ENCODE measurements at places on chromosomes 4 and X.

DNA sequence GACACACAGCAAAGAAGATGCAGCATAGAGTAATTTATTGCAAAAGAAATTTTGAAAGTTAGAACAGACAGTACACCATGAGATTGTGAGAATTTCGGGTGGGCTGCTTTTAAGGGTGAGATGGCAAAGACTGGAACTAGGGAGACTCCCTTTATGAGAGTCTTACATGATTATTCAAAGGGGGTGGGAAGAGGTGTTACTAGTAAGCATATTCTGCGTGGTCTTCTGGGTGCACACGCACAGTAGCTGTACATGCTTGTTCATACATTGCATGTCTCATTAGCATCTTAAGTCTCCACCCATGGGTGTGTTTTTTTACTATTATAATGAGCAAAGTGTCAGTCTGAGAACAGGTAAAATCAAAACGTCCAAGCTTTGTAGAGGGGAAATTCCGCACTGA, 49.4 kb upstream of the USP38 start:
- DNase-seq, result no peak

GRCh38 chr4:27140486-27140885, 279.8 kb downstream of the STIM2 start:
- DNase-seq, result no peak

DNA sequence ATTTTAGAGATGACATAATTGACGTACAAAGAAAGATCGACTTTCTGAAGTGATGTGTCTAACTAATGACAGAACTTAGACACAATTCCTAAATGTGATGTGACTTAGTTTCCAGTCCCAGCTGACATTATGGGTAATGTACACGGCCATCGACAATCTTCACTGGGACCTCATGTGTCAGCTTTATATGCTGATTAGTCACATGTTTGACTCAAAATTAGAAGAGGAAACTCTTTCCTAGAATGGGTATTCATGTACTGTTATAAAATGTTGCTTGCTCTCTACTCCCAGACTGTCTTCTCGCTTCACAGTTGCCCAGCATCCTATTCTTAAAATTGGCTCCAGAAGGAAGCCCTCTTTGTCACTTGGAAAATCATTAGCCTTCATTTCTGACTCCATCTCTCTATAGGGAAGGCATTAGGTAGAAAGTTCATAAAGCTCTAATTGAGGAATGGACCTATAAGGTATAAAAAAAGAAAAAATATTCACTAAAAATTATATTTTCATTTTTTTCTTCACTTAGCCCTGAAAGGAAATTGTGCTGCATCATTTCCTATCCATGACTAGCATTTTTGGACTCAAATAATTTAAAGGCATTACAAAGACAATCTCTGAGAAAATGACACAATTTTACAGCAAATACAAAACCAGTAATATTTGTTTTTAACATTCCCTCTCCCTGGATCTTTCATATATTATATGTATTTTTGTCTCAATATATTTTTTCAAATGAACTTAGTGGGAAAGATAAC, 554.6 kb downstream of the INPP4B start:
- no peak for DNase-seq

GRCh38 chr4:83629945-83630721, 94.2 kb downstream of the GPAT3 start:
- DNase-seq, result no peak

DNA sequence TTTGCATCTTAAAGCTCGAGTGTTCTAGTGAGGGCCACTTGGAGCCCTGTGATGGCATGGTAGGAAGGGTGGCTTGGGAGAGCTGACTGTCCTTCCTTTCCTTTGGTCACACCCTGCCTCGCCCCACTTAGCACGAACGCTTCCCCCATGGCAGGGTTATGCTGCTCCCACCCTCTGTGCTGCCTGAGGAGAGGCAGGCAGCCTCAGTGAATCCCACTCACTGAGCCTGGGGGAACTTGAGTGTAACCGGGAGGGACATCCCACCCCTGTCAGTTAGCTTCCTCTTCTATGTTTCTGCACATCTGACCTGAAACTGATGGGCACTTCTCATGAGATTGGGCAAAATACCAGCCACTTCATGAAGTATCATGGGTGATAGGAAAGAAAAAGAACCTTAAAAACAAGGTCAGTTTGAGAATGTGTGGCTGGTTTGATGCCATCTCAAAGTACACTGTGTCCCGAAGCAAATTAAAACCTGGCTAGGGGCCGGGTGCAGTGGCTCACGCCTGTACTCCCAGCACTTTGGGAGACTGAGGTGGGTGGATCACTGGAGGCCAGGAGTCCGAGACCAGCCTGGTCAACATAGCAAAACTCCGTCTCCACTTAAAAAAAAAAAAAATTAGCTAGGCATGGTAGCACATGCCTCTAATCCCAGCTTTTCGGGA, 10.1 kb downstream of the TKTL1 start:
- no peak for DNase-seq

DNA sequence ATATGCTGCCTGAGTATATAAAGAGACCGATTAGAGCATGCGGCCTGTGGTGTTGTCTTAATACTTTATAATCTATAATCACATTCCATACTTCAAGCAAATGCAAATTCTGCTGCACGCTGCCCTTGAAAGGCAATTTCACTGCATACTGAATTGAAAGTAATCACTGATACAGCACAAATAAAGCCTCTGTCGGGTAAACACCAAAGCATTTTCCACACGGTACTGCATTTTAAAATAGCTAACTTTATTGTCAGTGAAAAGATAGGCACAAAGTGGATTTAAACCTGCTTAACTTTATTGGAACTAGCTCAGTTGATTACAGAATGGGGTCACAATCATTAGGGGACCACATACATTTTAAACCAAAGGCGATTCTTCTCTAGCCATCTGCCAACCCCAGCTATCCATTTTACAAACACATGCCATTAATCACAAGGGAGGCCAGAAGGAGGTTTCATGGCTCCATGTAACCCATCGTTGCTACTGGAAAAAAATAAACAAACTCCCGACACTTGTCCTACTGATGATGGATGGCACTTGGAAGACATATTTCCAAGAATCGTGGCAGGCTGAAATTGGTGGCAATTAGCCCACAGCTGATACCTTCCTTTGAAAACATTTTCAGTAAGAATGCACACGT, 65.9 kb downstream of the AMOT start:
- DNase-seq, result no peak

GRCh38 chr4:1567519-1567807, 116.7 kb downstream of the FAM53A start:
- no peak for DNase-seq

- DNase-seq, result no peak
These were observed 250.8 kb downstream of the INPP4B start for GRCh38 chr4:142595222-142595871.

GRCh38 chrX:2521927-2522386, 21.2 kb upstream of the DHRSX start:
- DNase-seq, result no peak

DNA sequence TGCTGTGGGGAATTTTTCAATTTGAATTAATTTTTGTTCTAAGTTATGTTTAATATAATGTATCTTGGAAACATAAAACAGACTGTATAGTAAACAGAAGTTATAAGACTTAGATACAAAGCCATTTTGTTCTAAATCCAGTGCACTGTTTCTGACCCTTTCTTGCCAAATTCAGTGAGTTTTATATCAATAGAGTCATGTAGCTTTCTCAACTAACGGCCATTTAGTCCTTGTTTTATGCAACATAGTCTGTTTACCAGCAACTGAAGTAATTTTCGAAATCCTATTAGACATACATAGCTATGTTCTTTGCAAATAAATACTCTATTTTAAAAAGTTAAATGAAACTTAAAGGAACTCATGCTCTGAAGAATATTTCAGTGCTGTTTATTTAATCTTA, 242.8 kb downstream of the ADGRL3 start:
- no peak for DNase-seq

DNA sequence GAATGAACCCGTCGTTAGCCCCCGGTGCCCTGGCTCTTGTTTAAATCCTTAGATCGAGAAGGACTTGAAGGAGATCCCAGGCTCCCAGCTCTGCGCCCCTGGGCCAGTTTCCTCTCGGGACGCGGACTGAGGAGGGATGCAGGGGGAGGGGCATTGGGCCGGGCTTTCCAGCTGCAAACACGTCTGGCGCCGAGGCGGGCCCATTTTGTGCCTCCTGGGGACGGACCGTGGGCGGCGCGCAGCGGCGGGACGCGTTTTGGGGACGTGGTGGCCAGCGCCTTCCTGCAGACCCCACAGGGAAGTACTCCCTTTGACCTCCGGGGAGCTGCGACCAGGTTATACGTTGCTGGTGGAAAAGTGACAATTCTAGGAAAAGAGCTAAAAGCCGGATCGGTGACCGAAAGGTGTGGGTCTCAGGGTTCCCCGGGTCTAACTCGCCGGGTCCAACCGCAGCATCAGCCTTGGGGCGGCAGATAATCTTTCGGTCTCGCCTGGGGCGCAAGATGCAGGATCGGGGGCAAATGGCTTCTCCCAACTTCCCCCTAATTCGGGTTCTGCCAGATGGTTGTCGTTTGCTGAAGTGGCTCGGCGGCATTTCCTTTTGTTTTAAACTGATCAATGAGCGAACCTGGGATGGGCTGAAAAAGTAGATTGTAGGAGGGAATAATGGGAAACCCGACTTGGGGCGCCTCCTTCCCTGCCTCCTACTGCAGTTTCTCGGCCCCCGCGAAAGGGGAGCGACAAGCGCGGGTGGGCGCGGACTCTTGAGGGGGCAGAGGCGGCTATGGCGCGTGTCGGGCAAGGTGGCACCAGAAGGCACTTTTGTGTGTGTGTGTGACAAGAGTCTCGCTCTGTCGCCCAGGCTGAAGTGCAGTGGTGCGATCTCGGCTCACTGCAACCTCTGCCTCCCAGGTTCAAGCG, 2.9 kb downstream of the PDGFRA start:
- no peak for DNase-seq

DNA sequence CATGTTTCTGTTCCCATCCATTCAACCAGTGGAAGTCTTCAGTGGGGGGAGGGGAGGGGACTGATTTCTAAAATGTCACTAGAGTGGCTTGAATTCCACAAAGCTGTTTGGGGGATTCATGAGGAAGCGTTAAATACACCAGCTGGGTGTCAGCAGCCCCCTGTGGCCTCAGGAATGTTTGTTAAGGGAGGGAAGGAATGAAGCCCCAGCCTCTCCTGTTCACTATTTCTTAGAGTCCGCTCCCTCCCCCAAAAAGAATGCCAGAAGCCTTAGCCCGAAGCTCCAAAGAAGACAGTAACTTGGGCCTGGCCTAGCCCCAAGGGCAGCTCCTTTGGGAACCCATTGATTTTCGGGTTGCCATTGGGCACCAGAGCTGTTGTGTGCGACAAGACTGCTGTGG, 3.3 kb downstream of the SHROOM2 start:
- no peak for DNase-seq

GRCh38 chrX:70257423-70258288, 2.3 kb downstream of the P2RY4 start:
- DNase-seq, result no peak

GRCh38 chr4:117634716-117635115, 399.6 kb upstream of the NDST3 start:
- no peak for DNase-seq

GRCh38 chr4:95516528-95517017, 32.2 kb downstream of the UNC5C start:
- no peak for DNase-seq

DNA sequence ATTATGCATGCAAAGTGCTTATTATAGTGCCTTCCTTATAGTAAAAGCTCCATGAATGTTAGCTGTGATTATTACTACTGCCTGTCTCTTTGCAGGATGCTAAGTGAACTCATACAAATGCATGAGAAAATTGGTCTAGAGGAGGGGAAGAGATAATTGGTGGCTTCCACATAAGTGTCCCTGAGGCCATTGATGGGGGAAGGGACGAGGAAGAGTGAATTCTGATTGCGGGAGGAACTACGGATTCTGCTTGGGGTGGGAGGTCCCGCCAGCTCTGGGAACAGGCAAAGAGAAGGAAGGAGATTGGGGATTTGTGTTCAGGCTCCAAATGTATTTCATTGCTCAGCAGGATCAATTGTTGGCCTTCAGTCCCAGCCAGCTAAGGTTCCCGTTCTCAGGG, 11.6 kb upstream of the ARHGAP36 start:
- no peak for DNase-seq

DNA sequence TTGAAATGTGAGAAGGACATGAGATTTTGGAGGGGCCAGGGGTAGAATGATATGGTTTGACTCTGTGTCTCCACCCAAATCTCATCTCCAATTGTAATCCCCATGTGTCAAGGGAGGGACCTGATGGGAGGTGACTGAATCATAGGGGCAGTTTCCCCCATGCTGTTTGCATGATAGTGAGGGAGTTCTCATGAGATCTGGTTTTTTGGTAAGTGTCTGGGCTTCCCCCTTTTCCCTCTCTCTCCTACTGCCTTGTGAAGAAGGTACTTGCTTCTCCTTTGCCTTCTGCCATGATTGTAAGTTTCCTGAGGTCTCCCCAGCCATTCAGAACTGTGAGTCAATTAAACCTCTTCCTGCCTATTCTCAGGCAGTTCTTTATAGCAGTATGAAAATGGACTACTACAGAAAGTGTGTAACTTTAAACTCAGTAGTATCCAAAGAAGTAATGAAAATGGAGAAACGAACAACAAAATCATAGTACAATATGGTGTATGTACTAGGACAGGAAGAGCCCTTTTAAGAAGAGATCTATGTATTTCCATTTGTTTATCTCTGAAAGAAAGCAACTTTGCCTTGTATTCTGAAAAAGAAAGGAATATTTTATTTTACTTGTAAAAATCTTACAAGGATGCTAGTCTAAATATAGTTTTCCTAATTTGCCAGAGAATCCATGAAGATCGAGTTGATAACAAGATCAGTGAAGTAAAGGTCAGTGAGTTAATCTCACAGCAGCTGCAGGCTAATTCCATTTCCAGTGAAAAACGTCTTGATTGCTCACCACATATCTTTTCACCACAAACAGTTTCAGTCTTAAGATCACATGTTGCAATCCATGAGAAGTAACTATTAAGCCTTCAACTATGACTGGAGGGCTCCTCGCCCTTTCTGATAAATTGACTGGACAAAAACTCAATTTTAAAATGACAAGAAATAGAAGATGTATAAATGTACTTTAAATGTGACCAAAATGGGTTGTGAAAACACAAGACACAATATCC, 20.5 kb downstream of the PKD2 start:
- no peak for DNase-seq

DNA sequence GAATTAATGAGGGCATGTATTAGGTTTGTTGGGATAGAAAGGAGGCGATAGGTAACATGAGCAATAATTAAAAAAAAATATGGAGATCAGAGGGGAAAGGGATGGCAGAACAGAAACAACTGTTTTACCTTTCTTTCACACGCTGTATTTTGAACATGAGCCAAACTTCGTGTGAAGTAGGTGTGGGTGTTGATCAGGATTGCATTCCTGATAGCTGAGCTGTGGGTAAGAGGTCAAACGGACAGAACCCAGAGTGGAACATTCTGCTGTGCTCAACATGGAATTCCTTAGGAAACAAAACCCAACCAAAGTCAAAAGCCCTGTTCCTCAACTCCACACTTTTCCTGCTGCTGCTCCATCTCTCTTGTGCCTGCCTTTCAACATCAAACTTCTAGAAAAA, 162.5 kb upstream of the CASK start:
- DNase-seq, result no peak

GRCh38 chrX:109886122-109886761, 116.7 kb upstream of the TMEM164 start:
- no peak for DNase-seq

- DNase-seq, result no peak
These were observed 1.4 kb downstream of the CXXC4 start for GRCh38 chr4:104493081-104493831.

- DNase-seq, result no peak
These were observed 98.0 kb upstream of the TBC1D9 start for GRCh38 chr4:140854168-140854567.

- DNase-seq, result no peak
These were observed 173.1 kb upstream of the USP9X start for GRCh38 chrX:40912166-40912565.

Measured in brain pericyte (primary cell).